ENCODE measurements at places on chromosomes 1 and 21.

DNA sequence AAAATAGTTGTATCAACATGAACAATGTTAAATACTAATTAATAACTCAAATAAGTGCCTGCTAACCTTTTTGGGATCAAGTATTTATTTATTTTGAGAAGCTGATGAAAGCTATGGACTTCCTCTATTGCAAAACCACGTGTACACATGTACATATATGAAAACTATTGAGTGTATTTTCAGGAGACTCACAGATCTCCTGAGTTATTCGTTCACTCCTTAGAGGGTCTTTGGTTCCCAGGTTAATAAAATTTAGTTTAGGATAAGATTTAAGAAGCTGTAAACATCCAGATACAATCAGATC is 130.5 kb downstream of the DISC1 start:
- DNase-seq = no peak

- DNase-seq = no peak
Measured at GRCh38 chr1:117612517-117613248, 6.8 kb downstream of the TENT5C start.

- DNase-seq = no peak
Measured at GRCh38 chr1:159554261-159554660, 18.5 kb upstream of the OR10J5 start.

DNA sequence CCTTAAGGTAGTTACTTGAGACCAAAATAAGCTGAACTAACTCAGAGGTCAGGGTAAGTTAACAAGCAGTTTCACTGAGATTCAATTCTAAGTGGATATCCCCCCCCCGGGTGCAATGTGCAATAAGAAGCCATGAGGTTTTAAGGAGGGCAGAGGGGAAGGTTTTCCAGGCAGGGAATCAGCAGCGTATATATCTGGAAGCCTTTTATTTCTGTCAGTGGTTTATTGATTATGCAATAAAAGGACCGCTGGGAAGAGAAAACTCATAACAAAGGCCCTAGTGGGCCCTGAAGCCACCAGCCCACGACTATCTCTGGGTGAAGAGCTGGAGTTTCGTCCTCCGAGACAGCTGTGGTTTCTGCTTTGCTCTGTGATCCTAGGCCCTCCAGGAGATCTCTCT is 53.1 kb upstream of the CTPS1 start:
- no peak for DNase-seq

DNA sequence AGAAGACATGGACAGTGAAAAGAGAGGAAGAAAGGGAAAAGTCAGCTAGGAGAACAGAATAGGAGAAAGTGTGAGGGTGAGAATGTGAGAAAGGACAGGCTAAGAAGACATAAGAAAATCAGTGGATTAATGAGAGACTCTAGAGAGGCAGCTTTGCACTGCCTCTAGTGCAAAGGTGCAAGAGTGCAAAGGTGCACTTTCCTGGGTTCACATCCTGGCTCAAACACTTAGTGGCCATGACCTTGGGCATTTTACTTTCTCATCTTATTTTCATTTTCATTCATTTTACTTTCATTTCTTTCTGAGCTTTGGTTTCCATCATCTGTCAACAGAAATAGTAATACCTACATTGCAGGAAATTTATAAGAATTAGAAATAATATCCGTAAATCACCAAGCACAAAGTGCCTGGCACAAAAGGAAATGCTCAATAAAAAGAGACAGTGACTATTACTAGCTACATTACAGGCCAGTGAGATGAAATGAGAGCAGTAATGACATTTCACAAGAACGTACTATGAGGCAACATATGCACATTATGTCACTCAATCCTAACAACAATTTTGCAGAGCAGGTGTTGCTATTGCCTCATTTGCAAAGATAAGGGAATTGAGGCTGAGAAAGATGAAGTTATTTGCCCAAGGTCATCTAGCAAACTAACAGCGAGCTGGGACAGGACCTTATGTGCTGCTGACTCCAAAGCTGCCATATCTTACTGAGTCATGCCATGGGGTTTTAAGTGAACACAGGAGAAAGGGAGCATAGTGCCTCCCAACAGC is 107.0 kb upstream of the TLR5 start:
- DNase-seq = no peak

- no peak for DNase-seq
Measured at GRCh38 chr1:214264196-214264595, 16.8 kb upstream of the SMYD2 start.

GRCh38 chr1:94118471-94118870 is 2.5 kb downstream of the ABCA4 start:
- DNase-seq = no peak

DNA sequence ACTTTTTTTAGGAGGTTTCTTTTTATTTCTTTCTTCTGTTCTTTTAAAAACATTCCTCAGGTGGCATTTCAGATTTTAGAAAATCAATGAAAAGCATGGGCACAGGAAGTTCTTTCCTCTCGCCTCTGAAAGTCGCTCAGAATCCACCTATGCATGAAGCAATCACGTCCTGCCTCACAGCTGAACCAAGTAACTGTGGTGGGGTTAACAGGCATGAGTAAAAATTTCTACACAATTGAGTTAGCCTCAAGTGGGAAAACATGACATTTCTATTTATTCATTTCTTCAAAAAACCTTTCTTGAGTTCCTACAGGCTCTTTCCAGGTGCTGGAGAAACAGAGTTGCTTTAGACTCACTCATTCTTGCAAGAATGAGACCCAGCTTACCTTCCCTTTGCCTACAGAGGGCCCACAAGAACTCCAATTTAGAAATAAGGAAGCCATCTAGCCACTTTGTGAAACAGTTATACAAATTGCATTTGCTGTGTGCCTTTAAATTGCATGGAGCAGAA is 508.9 kb upstream of the PKN2 start:
- DNase-seq = no peak

GRCh38 chr1:16122916-16123315 is 33.0 kb downstream of the EPHA2 start:
- DNase-seq = no peak

DNA sequence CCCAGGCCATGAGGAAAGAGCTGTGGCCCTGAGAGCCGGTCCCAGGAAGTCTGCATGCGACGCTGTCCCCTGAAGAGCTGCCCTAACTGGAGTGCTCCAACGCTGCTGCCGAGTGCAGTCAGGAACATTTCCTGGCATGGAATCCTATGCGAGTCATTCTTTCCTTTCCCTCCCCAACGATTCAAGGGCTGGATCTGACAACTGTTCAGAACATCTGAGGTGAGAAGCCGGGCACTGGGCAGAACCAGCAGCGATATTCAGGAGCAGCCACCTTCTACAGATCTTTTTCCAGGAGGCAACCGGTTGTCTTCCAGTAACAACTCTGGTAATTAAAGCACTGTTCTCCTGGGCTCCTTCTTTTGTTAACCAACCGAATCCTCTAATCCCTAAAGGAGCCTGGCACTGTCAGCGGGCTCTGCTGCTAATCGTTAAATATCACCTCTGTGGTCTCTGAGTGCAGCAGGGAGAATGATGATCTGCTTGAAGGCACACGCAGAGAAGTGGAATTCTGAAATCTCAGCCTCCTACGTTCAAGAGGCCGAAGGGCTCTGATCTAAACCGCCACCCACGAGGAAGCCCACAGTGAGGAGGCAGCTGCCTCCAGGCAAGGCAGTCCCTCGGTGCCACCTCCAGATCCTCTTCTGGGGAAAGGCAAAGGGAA is 55.8 kb downstream of the SLC45A1 start:
- no peak for DNase-seq

DNA sequence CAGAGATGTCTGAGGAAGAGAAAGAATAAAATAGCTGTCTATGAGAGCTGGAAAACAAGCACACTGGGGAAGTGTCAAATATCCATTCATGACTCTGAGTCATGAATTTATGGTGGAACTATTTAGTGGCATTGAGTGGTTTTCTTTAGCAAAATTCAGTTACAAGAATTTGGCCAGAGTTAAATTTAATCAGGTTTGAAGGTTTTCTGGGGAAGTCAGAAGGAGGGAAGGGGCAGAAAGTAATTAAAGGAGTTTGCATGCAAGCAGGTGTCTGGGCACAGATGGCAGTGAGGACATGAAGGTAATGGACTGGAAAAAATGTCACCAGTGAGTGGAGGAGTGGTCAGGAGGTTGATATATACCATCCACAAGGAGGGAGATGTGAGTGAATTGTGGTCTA is 121.9 kb upstream of the IVNS1ABP start:
- no peak for DNase-seq

DNA sequence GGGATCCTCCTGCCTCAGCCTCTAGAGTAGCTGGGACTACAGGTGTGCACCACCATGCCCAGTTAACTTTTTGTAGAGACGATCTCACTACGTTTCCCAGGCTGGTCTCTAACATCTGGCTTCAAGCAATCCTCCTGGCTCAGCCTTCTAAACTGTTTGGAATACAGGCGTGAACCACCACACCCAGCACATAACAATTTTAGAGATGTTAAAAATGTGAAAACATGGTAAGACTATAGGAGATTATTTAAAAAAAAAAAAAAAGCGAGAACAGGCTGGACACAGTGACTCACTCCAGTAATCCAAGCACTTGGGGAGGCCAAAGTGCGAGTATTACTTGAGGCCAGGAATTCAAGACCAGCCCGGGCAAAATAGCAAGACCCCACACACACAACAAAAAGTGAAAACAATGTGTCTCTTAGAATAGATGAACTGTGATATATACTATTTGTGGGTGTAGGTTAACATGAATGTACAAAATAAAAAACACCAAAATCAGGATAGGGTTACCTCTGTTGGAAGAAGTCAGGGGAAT is 19.6 kb downstream of the CCDC18 start:
- DNase-seq = no peak

DNA sequence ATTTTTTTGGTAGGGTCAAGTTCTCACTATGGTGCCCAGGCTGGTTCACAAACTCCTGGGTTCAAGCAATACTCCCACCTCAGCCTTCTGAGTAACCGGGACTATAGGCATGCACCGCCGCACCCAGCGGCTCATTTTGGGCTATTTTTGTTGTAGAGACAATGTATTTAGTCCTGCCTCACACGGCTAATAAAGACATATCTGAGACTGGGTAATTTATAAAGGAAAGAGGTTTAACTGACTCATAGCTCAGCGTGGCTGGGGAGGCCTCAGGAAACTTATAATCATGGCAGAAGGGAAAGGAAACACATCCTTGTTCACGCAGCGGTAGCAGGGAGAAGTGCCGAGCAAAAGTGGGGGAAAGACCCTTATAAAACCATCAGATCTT is 4.2 kb downstream of the CELA2A start:
- DNase-seq = no peak

DNA sequence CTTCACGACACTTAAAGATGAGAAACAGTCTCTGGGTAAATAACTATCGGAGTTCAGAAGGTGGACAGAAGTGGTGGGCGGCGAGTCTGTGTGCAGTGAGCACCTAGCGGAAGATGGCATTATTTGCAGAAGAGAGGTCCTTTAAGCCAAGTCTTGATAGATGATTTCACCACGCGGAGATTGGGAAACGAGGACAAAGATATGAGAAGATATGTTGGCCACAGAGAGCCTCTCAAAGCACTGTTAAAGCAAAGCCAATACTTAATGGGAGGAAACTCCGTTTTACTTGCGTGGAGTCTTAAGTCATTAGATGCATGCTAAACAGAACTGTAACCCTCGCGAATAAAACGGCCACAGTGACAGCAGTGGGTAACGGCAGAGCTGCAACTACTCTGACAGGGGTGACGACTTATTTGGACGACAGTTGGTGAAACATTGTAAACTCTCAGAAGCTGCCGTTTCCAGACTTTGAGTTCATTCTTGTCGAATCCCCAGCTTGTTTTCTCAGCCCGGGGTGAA is 577 bp upstream of the CEP350 start:
- DNase-seq = no peak

DNA sequence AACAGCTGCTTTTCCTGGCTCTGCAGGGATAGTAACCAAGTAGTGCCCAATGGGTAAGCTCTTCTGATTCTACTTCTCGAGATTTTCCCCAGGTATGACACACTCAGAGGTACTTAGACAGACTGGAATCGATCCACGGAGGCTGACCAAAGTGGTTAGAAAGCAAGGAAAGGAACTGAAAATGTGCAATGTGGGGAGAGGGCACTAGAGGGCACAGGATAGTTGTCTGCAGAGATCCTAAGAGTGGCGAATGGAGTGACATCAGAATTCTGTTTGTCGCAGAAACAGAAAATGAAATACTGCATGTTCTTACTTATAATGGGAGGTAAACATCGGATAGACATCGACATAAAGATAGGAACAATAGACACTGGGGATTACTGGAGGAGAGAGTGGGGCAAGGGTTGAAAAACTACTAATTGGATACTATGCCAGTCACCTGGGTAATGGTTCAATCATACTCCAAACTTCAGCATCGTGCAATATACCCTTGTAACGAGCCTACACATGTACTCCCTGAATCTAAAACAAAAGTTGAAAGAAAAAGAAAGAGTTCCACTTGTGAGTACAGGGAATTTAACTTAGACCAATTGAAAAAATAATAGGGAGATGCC is 23.3 kb downstream of the CYP2J2 start:
- peak; percentile 42 for DNase-seq

- no peak for DNase-seq
Measured at GRCh38 chr1:62271948-62272728, 47.1 kb downstream of the KANK4 start.

- no peak for DNase-seq
Measured at GRCh38 chr21:41659791-41660560, 106.9 kb downstream of the RIPK4 start.

DNA sequence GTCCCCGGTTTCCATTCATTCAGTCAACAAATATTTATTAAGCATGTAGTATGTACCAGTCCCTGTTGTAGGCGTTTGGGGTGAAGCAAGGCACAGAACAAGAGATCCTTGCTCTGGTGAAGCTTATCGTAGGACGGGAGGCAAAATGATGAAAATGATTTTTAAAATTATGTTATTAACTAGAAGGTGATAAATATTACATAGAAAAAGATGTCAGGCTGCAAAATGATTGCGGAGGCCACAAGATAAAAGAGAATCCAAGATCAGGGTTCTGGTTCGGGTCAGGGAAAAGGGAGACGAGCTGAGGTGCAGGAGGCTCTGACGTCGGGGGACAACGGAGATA is 602 bp upstream of the CGN start:
- no peak for DNase-seq

DNA sequence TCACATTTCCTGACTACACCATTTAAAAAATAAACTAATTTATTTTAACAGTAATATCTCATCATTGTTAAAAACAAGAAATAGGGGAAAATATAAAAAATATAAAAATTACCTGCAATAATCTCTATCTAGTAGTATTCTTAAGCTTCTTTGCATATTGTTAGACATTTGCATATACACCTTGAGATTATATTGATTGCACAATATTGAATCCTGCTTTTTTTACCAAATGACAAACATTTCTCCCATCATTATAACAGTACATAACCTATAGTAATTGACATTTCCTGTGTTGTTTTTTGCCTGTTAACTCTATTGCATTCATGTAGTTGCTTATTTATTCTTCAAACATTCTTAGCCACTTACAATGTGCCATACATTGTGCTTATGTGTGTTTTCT is 11.7 kb upstream of the CR1L start:
- no peak for DNase-seq

- no peak for DNase-seq
Measured at GRCh38 chr1:45353685-45354084, 13.4 kb upstream of the MUTYH start.

- DNase-seq = no peak
Measured at GRCh38 chr1:26945728-26946127, 14.5 kb downstream of the KDF1 start.

GRCh38 chr21:25461725-25462124 is 145.6 kb downstream of the MRPL39 start:
- DNase-seq = no peak

GRCh38 chr1:30782361-30783255 is 25.0 kb upstream of the LAPTM5 start:
- no peak for DNase-seq
